ENCODE measurements at places on chromosomes 5 and 9. TPM values are rescaled to one million over a fixed set of nuclear protein-coding genes. Genes with fewer than 3 reads are reported as not detected.

PTGES gene
- total RNA-seq, result 187 TPM

BAAT gene
- 0.31 TPM for total RNA-seq

LURAP1L gene
- 28.3 TPM for total RNA-seq

CAMK4 gene
- 0.07 TPM for total RNA-seq

PCDHB8 gene
- total RNA-seq, result 0.28 TPM

PPP2R2B gene
- not detected for total RNA-seq

CYLC2 gene
- not detected for total RNA-seq

APBA1 gene
- 0.28 TPM for total RNA-seq

SLC6A18 gene
- total RNA-seq, result not detected

DTWD2 gene
- 1.4 TPM for total RNA-seq

TUSC1 gene
- 7.0 TPM for total RNA-seq

ANKRD18A gene
- total RNA-seq, result 9.9 TPM

SH3TC2 gene
- total RNA-seq, result 0.56 TPM

PCA3 gene
- total RNA-seq, result not detected

MARCHF3 gene
- 1.5 TPM for total RNA-seq

PCDHB15 gene
- 0.13 TPM for total RNA-seq

GABRA6 gene
- total RNA-seq, result not detected

SLC25A48 gene
- 0.11 TPM for total RNA-seq

CDH9 gene
- total RNA-seq, result not detected

TRIM36 gene
- total RNA-seq, result 2.1 TPM

KCNIP1 gene
- not detected for total RNA-seq

FOXB2 gene
- total RNA-seq, result not detected

TRIP13 gene
- total RNA-seq, result 65.8 TPM

SPRY4 gene
- total RNA-seq, result 11.4 TPM

SLC36A1 gene
- total RNA-seq, result 9.1 TPM

AHRR gene
- total RNA-seq, result 4.8 TPM

TARS1 gene
- 118 TPM for total RNA-seq

ECSCR gene
- total RNA-seq, result not detected

CORO2A gene
- 1.8 TPM for total RNA-seq

RABGAP1 gene
- total RNA-seq, result 14.5 TPM

PTGR1 gene
- 287 TPM for total RNA-seq

PCDHB14 gene
- 0.06 TPM for total RNA-seq

GRM6 gene
- not detected for total RNA-seq

FOXD4L3 gene
- 0.14 TPM for total RNA-seq

PCDHA10 gene
- 0.01 TPM for total RNA-seq

C5 gene
- total RNA-seq, result 11.3 TPM

PNPLA7 gene
- 0.44 TPM for total RNA-seq

RNF180 gene
- 0.38 TPM for total RNA-seq

PCDHB3 gene
- 0.02 TPM for total RNA-seq

LCN10 gene
- total RNA-seq, result 0.14 TPM

TIMD4 gene
- 0.85 TPM for total RNA-seq

PTGS1 gene
- 1.6 TPM for total RNA-seq

ACSL6 gene
- total RNA-seq, result 0.10 TPM

SPATA31A1 gene
- total RNA-seq, result not detected

FBP2 gene
- not detected for total RNA-seq

PTPRD gene
- total RNA-seq, result 0.35 TPM

NTNG2 gene
- total RNA-seq, result 1.2 TPM

RMRP gene
- 7.0 TPM for total RNA-seq

SLC34A1 gene
- not detected for total RNA-seq

WHRN gene
- total RNA-seq, result 7.8 TPM

C5orf34 gene
- total RNA-seq, result 3.8 TPM

NSG2 gene
- not detected for total RNA-seq

SLC36A3 gene
- not detected for total RNA-seq

BARX1 gene
- total RNA-seq, result 11.5 TPM

GFI1B gene
- 0.09 TPM for total RNA-seq

PTRH1 gene
- 22.7 TPM for total RNA-seq

Data from A549 treated with AZD2906 at 1 μM for 4 hours (cell line).